ENCODE measurements at places on chromosomes 12 and 14. TPM values are rescaled to one million over a fixed set of nuclear protein-coding genes. Genes with fewer than 3 reads are reported as not detected.
A peak's percentile ranks its signal among the peaks of the same experiment; 100 is the strongest.

- no peak for ATAC-seq
Measured at GRCh38 chr14:33693237-33693636, 257.6 kb downstream of the EGLN3 start.

DNA sequence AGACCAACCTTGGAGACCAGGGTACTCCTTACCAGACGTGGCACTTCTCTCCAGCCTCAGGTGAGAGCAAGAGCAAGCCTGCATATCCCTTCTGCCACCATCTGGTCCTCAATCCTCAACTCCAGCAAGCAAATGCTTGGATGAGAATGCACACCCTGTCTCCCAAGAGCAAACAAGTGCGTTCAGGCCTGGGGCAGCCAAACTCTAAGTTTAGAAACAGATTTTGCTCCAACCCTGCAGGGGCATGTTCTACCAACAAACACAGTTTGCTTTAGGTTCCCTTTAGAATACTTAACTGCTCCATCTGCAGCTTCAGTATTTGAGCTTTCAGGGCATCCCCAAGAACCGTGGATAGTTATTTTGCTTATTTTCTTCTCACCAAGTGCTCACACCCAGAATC is 55.9 kb upstream of the FICD start:
- ATAC-seq, result no peak

GRCh38 chr14:104571246-104571645 is 8.3 kb upstream of the C14orf180 start:
- ATAC-seq, result no peak

DNA sequence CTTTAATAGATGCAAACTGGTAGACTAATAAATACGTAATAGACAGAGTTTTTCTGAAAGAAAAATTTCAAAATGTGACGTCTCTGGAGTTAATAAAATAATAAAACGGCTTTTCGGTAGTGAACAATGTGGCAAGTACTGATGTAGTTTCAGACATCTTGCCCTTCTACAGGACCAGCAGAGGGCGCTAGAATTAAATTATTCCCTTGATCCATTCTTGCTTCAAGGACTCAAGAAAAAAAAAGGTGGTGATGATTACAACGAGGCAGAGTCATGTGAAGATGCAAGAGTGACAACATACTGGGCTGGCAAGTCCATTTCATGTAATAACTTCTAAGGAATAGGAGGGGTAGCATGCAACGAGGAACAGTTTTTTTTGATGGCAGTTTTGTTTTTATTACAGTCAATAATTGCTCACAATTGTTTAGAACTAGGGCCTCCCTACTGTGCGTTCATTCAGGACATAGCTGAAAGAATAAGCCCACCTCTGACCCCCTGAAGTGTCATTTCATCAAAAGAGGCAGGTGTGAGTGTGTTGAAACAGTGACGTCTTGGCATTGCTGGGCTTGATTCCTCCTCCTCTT is 101.0 kb upstream of the GZMB start:
- peak; percentile 66 for ATAC-seq

- ATAC-seq, result no peak
Measured at GRCh38 chr14:74474376-74474775, 18.7 kb downstream of the NPC2 start.

DNA sequence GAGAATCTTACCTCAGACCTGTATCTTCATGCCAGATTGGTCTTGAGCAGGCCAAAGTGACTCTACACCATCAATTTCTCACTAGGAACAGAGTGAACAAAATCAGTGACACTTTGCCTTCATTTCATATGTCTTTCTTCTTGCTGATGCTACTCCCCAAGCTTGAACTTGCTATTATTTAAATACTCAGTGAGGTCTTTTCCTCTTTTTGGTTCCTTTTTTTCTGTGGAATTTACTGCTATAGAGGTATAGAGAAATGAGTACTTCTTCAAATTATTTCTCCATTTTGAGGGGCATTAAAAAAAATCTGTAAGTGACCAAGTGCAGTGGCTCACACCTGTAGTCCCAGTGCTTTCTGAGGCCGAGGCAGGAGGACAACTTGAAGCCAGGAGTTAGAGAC is at the start of gene GPR33:
Gene GPR33, minus strand, starts transcription at position 154 of the 400 bp plus-strand sequence. CDS start 4,074 bp downstream, outside the sequence.
- ATAC-seq, result no peak

Gene COPZ1
- total RNA-seq, result 62.0 TPM

Gene ANG
- total RNA-seq, result 22.6 TPM

Gene TMEM119
- total RNA-seq, result 4.5 TPM

Gene P2RX7
- 3.1 TPM for total RNA-seq

Gene COL2A1
- total RNA-seq, result not detected

Gene HPD
- total RNA-seq, result 5.0 TPM

Gene CCDC196
- not detected for total RNA-seq

Gene CLEC1A
- total RNA-seq, result 1.6 TPM

Measured in gastroesophageal sphincter (tissue), 4 donors.